ENCODE measurements at places on chromosomes 3 and 15.

DNA sequence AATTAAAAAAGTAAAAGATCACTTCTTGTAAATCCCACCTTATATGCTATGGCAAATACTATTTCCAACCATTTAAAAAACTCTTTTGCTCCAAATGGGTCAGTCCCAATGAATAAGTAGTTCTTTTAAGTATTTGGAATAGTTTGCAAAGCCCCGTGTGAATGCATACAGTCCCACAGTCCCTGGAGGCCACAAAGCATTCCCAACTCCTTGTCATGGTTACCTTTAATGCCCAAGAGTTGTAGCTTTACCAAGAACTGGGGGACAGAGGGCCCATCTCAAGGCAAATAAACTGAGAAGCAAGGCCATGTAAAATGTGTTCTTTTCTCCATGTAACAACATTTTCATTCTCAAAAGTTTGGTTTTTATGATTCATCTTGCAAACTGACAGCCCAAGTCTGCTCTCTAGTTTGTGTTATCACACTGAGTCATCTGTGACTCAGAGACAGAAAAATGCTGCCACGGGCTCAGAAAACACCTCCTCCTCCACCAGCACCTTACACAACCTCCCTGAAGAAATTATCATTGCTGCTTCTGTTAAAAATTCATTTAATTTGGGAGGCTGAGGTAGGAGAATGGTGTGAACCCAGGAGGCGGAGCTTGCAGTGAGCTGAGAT lies 336.2 kb downstream of the ERC2 start:
- DNase-seq, result no peak

DNA sequence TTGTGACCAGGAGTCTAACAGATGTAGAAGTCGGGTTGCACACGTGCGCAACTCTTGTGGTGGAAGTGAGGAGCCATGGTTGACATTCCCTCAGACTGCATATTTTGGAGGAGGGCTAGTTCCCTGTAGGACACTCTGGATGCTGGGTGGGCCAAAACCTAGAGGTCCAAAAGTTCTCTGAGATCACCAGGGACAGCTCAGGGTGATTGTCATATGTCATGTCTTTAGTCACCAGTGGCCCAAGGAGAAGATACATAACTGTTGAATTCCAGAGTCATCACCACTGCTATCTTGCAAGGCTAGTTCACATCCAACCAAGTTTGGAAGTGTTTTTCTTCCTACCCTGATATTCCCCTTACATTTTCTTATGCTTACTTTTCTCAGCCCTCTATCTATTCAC lies 95.2 kb upstream of the C3orf80 start:
- DNase-seq, result no peak

GRCh38 chr3:182182531-182182968 lies 470.8 kb downstream of the SOX2 start:
- no peak for DNase-seq

DNA sequence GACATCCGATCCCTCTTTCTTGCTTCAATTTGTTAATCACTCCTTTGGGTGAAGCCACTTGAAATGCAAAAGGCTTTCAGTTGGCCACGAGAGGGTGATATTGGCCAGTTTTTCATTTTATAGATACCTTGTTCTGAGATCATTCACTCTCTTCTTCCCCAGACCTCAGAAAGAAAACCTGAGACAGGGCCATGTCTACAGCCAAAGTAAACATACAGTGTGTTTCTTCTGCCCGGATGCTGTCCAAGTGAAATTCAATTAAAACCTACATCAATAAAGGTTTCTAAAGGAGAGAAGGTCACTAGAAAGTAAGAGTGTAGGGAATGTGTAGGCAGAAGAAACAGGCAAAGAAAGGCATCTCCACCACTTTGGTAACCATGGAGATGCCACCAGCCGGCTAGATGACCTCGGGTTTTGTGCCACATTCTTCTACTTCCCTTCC lies 39.5 kb upstream of the FMN1 start:
- no peak for DNase-seq
